Foreskin melanocyte (primary cell): ENCODE measurements at places on chromosomes 13 and 19.

GRCh38 chr13:27960362-27961226 is 8.5 kb downstream of the CDX2 start:
- no peak for DNase-seq

DNA sequence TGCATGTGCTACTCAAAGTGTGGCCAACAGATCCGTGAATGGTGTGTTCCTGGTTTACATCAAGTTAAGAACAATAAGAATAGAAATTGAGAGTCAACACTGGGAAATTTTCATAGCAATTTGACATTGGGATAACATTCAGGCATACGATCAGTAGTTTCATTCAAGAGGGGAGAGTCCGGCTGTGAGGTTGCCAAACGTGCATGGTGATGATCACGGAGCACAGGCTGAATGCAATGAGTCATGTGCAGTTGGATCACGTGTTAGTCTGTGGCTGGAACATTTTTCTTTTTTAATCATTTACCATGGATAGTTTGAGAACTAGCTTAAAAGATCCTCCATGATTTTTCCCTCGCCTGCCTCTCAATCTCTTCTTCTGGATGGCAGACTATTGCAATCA is 2.5 kb upstream of the DCT start:
- peak; percentile 83 for DNase-seq

GRCh38 chr13:44710576-44710975 is 134.4 kb upstream of the TSC22D1 start:
- DNase-seq = no peak

DNA sequence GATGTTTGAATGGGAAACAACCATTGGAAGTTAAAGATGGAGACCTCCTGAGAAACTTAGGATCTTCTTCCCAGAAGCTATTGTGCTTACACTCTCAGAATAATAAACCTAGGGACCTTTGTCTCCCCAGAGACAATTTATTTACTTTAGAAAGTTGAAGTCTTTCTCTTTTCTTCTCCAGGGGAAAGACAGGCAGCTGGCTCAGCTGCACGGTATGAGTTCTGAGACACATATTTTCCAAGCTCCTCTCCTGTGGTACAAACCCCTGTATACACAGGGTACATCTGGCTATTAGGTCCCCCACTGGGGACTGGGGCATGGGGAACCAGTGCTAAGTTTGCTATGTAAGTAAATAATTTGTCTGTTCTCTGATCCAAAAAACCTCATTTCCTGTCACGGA is 67.5 kb upstream of the POSTN start:
- no peak for DNase-seq

GRCh38 chr19:51564791-51565190 is 6.3 kb upstream of the ZNF175 start:
- no peak for DNase-seq

DNA sequence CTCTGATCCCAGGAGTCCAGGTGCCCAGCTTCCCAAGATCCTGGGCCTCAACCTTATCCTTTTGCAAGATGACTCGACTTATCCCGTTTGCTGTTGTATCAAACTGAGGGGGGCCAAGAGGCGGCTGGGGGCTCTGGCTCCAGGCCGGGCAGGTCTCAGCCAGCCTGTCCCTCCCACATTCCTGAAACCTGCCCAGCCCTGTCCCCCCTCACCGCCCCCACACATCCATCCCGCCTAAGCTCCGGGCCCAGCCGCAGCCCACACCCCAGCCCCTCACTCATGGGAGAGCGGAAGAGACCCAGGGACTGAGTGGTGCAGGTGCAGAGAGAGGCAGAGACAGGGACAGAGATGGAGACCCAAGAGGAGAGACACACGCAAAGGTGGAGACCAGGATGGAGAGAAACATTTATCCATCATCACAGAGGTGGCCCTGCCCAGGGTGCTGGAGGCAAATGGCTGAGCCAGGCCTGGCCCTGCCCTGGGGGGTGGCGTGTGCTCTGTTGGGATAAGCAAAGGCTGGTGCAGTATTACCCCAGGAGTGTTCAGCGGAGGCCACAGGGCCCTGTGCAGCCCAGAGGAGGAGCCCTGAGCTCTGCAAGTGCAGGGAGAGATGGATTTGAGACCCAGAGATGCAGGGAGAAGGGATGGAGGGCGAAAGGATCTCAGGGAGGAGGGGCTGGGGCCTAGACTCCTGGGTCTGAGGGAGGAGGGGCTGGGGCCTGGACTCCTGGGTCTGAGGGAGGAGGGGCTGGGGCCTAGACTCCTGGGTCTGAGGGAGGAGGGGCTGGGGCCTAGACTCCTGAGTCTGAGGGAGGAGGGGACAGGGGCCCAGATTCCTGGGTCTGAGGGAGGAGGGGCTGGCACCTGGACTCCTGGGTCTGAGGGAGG is 1.6 kb downstream of the BCAM start:
- DNase-seq = no peak
